GM04504 (cell line): ENCODE measurements at places on chromosomes 11 and 22.
A peak's percentile ranks its signal among the peaks of the same experiment; 100 is the strongest.

DNA sequence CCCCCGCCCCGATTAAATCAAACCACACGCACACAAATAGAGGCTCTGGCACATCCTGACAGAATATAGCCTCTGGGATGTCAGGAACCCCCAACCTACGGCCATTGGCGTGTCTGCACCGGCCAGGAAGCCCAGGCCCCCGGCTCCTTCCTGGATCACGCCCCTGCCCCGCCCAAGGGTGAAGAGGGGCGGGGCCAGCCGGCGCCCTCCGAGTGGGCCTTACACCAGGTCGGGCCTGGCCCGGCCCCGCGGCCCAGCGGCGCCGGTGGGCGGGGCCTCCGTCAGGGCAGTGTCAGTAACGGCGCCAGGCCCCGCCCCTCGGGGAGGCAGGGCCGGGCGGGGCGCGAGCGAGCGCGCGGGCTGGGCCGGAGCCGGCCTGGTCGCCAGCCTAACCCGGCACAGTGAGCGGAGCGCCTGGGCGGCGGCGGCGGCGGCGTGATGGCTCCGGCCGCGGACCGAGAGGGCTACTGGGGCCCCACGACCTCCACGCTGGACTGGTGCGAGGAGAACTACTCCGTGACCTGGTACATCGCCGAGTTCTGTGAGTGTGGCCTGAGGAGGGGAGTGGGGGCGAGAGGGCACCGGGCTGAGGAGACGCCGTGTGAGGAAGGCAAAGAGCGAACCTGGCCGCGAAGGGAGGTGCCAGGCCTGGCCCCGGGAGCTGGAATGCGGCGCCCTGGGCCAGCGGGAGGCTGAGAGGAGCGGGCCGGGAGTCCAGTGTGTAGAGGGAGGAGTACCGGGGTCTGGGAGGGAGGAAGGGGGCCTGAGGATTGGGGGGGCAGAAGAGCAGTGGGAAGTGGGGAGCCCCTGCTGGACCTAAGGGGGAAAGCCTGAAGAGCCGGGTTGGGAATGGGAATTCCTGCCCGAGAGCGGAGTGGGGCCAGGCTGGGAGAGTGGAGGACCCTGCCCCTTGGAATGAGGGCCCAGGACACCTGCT is at the start of gene ACER3:
TSS of gene ACER3 (plus strand) at position 380 of the 937 bp plus-strand sequence. CDS start at position 439, 59 bp downstream.
- peak; percentile 76 for DNase-seq

GRCh38 chr11:13776134-13776815 is 107.8 kb downstream of the FAR1 start:
- no peak for DNase-seq

GRCh38 chr11:44687388-44687787 is 39.4 kb upstream of the TSPAN18 start:
- no peak for DNase-seq

DNA sequence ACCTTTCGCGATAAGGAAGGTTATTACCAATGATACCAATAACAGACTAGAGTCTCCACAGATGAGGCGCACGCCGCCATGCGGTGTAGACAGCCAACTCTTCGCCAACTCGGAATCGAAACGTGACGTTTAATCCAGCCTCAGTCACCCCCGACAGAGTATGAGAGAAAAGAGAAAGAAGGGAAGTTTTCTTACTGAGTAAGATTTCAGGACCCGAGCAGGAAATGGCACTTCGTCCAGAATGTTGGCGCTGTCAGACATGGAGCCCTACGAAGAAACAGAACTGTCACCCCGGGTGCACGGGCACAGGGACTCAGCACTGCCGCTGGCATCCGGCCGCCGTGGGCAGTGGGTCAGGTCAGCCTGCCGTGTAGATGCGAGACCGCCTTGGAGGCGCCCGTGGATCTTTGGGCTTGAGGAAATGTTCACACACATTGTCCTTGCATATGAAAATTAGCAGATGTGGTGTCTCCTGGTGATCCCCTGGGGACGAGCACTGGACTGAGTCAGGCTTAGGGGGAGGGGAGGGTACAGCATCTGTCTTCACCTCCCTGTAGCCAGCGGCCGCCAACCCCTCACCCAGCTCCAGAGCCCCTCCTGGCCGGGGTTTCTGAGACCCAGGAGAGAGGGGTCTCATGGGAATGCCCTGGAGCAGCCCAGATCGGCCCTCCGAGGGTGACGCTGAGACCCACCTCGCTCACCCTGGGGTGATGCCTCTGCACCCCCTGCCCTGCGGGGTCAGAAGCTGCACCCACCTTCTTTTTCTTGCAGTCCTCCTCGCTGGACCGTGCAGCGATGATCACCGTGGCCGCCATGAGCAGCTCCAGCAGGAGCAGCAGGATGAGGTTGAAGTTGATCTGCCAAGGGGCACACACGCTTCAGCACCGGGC is 8.3 kb downstream of the MLC1 start:
- no peak for DNase-seq

DNA sequence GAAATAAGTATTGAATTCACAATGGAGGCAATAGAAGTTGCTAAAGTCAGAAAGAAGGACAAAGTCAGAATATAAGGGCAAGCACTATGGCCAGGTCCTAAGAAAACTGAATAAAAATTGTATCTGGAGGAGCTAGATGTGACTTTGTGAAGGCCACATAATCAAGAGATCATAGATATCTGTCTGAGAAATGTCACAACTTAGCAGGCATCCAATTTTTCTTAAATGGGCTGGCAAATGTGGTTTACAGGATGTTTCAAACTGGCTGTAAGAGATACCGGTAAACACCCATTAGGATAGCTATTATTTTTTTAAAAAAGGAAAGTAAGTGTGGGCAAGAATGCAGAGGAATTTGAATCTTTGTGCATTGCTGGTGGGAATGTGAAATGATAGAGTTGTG is 303.1 kb upstream of the CHORDC1 start:
- DNase-seq, result no peak

GRCh38 chr11:134579724-134580609 is 167.9 kb upstream of the B3GAT1 start:
- DNase-seq, result no peak

DNA sequence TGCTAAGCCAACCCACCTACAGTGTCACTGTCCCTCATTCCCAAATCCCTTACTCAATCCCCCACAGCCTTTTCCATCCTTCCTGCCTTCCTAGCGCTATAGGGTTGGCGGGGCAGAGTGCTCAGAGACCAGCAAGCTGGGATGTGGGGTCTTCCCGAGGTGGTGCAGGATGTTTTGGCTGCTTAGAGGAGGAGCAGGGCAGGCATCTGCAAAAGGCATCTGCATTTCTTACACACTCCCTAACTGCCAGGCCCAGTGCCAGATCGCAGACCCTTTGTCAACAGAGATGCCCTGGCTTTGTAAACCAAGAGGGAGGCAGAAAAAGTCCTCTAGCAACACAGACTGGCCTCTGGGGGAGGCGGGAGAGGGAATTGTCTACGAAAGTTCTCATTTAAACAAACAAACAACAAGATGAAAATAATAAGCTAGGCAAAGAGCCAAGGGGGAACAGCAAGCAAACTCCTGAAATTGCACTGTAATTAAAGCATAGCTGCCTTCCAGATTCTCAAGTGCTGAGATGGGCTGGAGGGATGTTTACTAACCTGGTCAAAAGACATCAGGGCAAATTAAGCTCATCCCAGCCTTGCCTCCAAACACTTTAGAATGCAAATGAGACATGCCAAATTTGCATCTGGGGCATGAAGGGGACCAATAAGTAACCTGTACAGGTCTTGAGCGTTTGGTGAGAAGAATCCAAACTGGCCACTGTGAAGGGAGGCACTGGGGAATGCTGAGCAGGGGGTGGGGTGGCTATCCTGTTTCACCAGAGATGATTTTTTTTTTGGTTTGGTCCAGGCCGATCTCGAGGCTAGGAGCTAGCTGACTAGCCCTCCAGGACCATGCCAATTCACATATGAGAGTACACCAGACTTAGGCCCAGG is 38.1 kb upstream of the ADA2 start:
- no peak for DNase-seq

GRCh38 chr11:128839081-128839480 is 28.0 kb downstream of the KCNJ1 start:
- DNase-seq, result no peak

DNA sequence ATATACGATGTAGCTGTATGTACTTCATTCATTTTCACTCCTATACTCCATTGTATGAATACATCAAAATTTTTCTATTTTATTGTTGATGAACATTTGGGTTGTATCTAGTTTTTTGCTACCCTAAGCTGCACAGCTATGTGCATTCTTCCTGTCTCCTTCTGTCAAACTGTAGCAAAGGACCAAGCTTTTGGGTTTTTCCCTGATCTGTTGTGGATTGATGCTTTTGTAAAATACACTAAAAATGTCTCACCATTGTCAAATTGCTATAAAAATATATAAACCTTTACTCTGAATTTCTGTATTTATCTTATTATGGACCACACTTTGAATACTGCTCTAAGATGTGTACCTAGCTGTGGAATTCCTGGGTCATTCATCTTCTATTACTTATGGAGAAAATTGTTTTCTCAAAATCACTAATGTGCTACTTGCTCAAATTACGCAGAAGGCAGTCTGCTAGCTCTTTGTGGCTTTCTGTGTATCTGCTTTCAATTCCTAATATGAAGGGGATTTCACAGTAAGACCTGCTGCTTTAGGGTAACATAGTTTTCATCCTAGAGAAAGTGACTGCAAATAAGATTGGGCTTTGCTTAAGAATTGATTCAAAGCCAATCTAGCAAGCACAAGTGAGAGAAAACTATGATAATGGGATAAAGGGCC is 123.4 kb downstream of the CYP2R1 start:
- no peak for DNase-seq

DNA sequence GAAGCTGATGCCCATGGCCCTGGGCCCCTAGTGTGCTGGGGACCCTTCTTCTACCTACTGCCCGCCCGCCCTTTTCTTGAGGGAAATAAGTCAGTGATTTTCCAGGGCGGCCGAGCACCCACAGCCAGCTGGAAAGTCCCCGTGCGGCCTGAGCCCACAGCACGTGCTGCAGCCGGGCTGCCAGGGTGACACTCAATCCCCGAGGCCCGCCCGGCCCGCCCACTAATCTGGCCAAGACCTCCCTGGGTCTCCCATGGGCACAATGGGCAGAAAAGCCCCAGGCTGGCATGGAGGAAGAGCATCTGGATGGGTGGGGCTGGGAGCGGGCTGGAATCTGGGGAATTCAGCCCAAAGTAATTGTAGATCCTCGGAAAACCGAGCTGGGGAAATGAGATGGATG is 24.8 kb downstream of the WNT7B start:
- no peak for DNase-seq
